ENCODE measurements at places on chromosomes 2 and 18.

- DNase-seq = no peak
Measured at GRCh38 chr2:10717628-10718027, 3.8 kb upstream of the ATP6V1C2 start.

GRCh38 chr18:37445368-37445767 is 120.2 kb downstream of the CELF4 start:
- no peak for DNase-seq

- DNase-seq = peak; percentile 50
Measured at GRCh38 chr18:42053188-42053781, 98.3 kb downstream of the PIK3C3 start.

- DNase-seq = peak; percentile 25
Measured at GRCh38 chr18:69898241-69898861, 49.3 kb downstream of the CD226 start.

- no peak for DNase-seq
Measured at GRCh38 chr2:27236136-27236535, 19.0 kb downstream of the CAD start.
